Cardiac atrium fibroblast (primary cell): ENCODE measurements at places on chromosomes 1 and 21. TPM values are rescaled to one million over a fixed set of nuclear protein-coding genes. Genes with fewer than 3 reads are reported as not detected.

The DEDD gene
- total RNA-seq, result 22.7 and 22.8 TPM in 2 replicates

The PTBP2 gene
- 6.2 and 7.0 TPM in 2 replicates for total RNA-seq

The FABP3 gene
- total RNA-seq, result 2.2 and 9.6 TPM in 2 replicates

The KIF17 gene
- 0.81 TPM in 1 of 2 replicates, not detected in the other for total RNA-seq

The RNASEL gene
- 9.9 and 12.2 TPM in 2 replicates for total RNA-seq

The PROX1 gene
- total RNA-seq, result 0.16 TPM in 1 of 2 replicates, not detected in the other

The RNF186 gene
- total RNA-seq, result not detected in 2 replicates

The LCE1A gene
- not detected in 2 replicates for total RNA-seq

The ASAP3 gene
- 37.7 and 41.9 TPM in 2 replicates for total RNA-seq

The SLC5A3 gene
- total RNA-seq, result 4.0 and 8.4 TPM in 2 replicates

The MATN1 gene
- total RNA-seq, result not detected in 2 replicates

The DISC1 gene
- total RNA-seq, result 1.9 and 4.2 TPM in 2 replicates

The ZNF683 gene
- not detected in 2 replicates for total RNA-seq

The SPATA6 gene
- total RNA-seq, result 6.5 and 6.9 TPM in 2 replicates

The EDN2 gene
- total RNA-seq, result 0.81 TPM in 1 of 2 replicates, not detected in the other

The RPE65 gene
- under 0.01 TPM in 1 of 2 replicates, not detected in the other for total RNA-seq

The KCNE2 gene
- total RNA-seq, result not detected in 2 replicates

The TRMT13 gene
- 4.9 and 8.6 TPM in 2 replicates for total RNA-seq

The HFM1 gene
- 0.49 TPM in 1 of 2 replicates, not detected in the other for total RNA-seq

The FMO1 gene
- not detected in 2 replicates for total RNA-seq

The WDTC1 gene
- total RNA-seq, result 14.8 and 23.5 TPM in 2 replicates

The BTBD8 gene
- total RNA-seq, result 3.2 and 8.6 TPM in 2 replicates

The PRELP gene
- total RNA-seq, result 0.18 and 0.65 TPM in 2 replicates

The TCEA3 gene
- total RNA-seq, result 3.2 and 3.6 TPM in 2 replicates

The LBR gene
- 18.4 and 19.4 TPM in 2 replicates for total RNA-seq

The LRRC38 gene
- not detected in 2 replicates for total RNA-seq

The CAPN8 gene
- total RNA-seq, result not detected in 2 replicates

The AMIGO1 gene
- 0.36 and 1.6 TPM in 2 replicates for total RNA-seq

The ADAR gene
- 48.0 and 65.8 TPM in 2 replicates for total RNA-seq

The SPRR1B gene
- not detected in 2 replicates for total RNA-seq

The NUDT4B gene
- total RNA-seq, result 26.0 and 40.8 TPM in 2 replicates

The ORC1 gene
- 1.6 and 2.0 TPM in 2 replicates for total RNA-seq

The CD164L2 gene
- not detected in 2 replicates for total RNA-seq
